ENCODE measurements at places on chromosomes 3 and 15.

DNA sequence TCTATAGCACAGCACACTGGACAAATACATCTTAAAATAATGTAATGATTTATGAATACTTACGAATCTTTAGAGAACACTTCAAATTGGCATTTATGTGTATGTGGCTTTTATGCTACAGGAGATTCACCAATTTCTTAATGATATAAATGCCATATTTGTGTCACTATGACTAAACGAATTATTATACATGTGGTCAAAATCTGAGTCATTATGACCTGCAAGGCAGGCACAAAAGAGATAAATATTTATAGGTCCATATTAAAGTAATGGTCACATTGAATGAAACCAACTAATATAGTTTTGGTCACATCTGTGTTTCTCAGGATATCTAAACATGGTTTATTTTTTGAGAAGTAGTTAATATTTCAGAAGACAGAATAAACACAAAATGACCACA is 232.3 kb upstream of the SEMA6D start:
- DNase-seq, result no peak

DNA sequence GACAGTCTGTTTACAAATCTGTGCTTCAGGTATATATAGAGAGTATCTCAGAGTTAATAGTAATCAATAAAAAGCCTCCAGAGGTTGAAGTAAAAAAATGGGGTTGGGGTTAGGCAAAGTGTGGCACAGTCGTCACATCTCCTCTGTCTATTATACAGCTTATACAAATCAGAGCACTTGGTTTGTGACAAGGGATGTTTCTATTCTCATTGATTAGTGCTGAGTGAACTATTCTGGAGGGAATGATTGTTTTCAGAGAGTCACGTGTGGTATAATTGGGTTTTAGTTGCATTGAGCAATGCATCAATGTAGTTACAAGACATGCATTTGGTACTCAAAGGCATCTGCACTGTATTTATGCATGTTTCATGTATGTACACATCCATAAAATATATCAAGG is 172.9 kb downstream of the EPHA3 start:
- no peak for DNase-seq

- DNase-seq, result no peak
Observed at GRCh38 chr15:40918799-40919392, 10.2 kb upstream of the DLL4 start.

GRCh38 chr15:78671626-78672211 is 30.7 kb upstream of the CHRNB4 start:
- no peak for DNase-seq

DNA sequence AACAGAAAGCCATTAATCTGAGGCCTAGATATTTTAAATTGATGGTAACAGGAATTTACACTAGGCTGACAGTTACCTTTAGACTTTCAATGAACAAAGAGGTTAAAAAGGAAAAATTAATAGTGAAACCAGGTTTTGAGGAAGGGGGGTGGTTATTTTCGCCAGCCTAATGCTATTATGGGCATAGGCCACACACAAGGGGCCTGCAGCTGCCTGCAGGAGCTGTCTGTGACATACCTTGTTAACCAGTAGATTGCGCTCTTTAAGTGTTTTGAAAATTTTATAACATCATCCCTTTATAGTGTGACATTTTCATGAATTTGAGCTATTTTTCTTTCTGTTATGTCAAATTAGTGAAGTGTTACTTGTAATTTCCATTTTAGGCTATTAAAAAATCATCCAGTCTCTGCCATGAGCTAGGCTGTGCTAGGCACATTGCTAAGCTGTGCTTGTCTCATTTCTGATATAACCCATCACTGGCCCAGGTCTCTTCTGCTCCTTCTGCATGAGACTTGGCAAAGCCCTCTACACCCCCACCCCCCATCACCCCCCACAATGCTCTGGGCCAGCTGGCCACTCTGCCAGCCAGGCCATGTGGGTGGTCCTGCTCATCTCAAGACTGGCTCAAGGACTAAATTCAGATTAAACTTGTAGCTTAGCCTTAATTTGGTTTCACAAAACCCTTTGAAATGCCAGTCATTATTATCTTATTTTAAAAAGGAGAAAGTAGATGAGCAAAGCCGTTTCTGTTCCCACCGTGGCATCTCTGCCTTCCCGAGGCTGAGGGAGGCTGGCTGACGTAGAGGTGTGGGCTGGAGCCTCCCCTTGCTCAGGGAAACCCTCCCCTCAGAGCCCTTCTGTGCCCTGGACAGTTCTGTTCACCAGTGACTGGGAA is 48.4 kb upstream of the SEC22A start:
- no peak for DNase-seq
